ENCODE measurements at places on chromosomes 13 and 19.

DNA sequence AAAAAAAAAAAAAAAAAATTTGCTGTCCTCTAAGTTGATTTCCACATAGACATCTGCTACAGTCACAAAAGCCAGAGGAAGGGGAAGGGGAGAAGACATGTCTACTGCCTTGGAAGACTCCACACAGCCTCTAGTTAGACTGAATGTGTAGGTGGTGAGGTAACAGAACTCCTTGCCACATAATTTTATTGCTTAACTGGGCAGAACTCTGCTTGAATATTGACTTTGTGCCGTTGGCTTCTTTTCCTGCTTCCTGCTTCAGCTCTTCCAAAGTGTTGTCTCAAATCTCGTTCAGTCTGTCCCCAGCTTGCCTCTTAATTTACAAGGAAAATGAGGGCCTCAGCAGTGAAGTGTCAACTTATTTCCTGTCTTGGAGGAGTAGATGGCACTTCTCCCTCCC lies 37.1 kb downstream of the ESD start:
- DNase-seq: no peak

GRCh38 chr19:892894-893689 lies at the start of the genes MED16 and RNU6-9:
MED16 (minus strand) TSS chr19:893187; CDS start chr19:891131, 2,056 bp downstream.
RNU6-9 (plus strand) TSS chr19:893484.
- DNase-seq: peak; percentile 89

- DNase-seq: no peak
These were observed 285.2 kb downstream of the SHISA2 start for GRCh38 chr13:25766576-25766975.

DNA sequence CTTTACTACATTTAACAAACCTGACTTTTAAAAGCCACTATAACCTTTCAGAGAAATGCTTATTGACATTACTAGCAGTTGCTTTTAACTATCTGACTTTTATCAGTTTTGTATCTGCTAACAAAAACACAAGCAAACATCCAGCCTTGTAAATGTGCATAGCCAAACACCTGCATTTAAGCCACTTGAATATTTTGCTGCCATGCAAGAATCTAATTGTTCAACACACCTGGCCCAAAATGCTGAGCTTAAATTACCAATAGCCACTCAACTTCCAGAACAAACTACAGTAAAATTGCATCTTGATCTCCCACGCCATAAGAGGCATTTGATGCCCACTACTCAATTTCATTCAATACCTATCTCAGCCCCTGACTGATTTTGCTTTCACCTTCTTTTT lies 9.3 kb downstream of the ZIC5 start:
- DNase-seq: no peak

DNA sequence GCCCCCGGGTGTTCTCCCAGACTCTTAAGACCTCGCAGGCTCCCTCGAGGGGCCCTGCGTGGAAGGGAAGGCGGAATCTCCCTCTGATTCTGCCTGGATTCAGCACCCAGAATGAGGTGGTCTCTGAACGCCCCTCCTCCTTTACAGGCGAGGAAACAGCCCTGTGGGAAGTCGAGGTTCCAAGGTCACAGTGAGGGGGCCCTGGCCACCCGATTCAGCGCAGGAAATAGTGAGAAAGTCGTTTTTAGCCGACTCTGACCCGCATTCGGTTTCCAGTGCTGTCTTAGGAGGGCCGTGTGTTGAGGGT lies 1.1 kb downstream of the BSG start:
- no peak for DNase-seq

DNA sequence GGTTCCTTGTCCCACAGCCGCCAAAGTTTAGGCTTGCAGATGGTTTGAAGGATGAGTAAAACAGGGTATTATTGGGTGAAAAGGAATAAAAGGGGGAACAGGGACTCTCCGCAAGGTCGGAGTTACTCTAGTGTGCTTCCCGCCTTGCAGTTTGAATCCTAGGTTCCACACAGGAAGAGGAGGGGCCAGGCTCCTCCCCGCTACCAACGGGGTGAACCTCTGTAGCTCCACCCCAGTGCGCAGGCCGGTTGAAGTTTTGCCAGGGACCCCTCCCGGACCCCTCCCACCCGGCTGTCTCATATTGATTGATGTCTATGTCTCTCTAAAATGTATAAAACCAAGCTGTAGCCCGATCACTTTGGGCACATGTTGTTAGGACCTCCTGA lies 11.6 kb upstream of the GTF2F2 start:
- DNase-seq: peak; percentile 11

DNA sequence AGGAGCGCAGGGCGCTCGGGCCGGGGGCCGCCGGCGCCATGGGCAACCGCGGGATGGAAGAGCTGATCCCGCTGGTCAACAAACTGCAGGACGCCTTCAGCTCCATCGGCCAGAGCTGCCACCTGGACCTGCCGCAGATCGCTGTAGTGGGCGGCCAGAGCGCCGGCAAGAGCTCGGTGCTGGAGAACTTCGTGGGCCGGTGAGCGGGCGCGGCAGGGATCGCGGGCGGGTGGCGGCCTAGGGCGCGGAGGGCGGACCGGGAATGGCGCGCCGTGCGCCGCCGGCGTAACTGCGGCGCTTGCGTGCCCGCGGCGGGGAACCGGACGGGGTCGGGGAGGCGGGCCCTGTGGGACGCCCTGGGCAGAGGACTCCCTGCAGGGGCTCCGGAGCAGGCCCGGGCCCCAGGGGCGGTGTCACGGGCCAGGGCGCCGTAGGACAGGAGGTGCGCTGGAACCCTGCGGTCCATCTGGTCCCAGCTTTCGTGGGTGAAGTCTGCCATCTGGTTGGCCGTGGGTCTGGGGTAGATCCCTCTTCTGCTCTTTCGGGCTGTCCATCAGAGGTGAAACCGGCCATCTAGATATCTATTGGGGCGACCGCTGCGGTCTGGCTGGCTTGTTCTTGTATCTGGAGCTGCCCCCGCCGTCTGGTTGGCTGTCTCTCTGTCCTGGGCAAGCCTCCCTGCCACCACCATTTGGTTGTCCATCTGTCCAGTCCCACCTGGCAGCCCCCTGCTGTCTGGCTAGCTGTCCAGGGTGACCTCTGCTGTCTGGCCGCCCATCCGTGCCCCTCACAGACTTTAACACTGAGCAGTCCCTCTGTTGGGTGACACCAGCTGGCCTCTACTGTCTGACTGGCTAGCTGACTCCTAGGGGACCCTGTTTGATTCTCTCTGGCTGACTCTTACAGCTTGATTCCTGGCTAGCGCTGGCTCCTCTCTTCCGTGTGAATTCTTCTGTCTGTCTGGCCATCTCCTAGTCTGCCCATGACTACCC lies 622 bp downstream of the DNM2 start:
- DNase-seq: peak; percentile 68

DNA sequence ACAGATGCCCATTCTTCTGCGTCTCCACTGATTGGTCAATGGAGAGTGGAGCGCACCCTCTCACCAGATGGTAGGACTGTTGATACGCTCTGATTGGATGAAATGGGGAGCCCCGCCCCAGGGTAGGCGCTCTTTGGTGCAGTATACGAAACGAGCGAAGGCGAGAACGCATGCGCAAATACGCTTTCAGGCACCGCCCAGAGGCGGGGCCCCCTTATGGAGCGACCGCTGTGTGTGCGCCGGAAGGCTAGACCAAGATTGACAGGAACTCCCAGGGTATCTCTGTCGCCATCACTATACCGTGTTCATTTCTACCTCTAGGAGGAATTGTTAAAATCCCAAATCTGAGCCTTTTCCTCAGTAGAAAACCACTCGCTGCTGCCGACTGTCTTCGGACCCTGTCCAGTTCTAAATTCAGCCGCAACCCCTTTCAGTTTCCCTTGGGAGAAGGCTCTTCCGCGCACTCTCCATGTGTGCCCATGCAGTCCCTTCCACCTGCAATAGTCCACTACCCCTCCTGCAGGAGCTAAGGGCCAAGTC lies 720 bp upstream of the HNRNPL start:
- DNase-seq: peak; percentile 98

DNA sequence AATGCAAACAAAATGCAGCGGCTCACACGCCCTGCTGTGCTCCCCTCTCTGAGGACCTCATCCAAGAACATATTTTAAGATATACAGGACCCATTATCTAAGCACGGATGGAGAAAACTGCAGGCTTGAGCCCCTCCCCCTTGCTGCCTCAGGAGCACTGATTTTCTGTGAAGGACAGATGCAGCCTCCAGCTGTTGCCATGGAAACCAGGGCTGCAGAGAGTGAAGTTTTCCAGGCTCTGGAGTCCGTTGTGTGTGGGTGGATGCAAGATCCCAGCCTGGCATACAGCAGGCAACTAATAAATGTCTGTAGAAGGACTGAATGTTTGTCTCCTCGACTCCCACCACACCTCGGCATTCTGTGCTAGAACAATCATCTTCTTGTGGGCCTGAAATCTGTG lies 105.6 kb upstream of the PEG3 start:
- DNase-seq: no peak

DNA sequence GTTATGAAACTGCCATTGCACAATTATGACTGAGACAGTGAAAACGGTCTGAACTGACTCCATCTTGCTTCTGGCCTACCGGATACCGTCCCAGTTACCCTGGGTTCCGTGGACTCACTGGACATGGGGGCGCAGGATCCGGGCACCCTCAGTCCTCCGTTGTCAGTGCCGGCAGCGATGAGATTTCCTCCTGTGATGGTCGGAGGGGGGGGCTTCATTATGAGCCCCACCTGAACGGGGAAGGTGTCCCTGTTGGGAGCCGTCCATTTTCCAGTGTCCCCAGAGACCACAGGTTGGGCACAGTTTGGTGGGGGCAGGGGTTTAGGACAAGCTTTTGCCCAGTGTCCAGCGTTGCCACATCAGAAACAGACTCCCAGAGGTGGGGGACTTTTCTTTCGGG lies 23.4 kb downstream of the TMEM255B start:
- DNase-seq: no peak

GRCh38 chr13:76635232-76636230 lies 250.7 kb downstream of the KCTD12 start:
- no peak for DNase-seq

GRCh38 chr19:37999309-38000213 lies 92.6 kb downstream of the SIPA1L3 start:
- DNase-seq: no peak

- no peak for DNase-seq
These were observed 120.5 kb downstream of the STK24 start for GRCh38 chr13:98456413-98456845.

DNA sequence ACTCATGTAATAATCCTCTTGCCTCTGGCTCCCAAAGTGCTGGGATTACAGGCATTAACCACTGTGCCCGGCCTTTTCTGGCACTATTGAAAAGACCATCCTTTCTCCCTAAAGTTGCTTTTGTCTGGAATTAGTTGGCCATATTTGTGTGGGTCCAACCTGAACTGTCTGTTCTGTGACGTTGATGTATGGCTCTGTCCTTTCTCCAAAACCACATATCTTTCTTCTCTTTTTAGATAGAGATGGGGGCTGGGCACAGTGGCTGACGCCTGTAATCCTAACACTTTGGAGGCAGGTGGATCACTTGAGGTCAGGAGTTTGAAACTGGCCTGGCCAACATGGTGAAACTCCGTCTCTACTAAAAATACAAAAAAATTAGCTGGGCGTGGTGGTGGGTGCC lies 17.9 kb downstream of the DNM2 start:
- DNase-seq: no peak

DNA sequence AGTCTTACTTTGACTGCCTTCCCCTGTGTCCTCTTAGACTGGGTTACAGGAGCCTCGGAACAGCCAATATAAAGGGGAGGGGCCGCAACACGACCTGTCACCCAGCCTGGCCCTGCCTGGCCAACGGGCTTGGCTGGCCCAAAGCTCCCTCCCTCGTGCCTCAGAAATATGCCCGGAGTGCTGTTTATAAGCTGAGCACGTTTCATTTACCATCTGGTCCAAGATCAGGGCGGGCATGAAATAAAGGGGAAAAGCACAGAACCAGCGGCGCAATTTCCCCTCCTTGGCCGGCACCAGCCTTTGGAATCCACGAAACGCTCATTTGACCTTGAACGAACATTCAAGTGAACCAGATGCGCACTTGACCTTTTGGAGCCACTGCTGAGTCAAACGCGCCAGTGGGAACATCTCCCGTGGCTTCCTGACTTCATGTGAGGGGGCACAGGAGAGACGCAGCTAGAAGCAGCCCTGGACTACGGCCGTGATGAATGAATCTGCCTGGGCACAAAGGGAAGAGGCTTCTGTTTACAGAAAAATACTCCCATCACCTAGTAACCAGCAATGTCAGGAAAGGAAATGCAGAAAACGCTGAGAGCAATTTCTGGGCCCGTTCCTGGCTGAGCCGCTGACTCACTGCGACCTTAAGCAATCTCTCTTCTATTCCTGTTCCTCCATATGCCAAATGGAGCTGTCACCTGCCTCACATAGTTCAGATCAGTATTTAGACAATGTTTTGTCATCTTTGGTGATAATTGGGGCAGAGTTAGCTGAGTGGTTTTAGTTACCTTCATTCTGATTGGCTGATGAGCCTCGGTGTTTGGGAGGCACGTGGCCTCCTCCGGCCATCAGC lies 53.3 kb downstream of the RFX2 start:
- no peak for DNase-seq

- no peak for DNase-seq
These were observed 79.7 kb downstream of the ESD start for GRCh38 chr13:46717275-46717674.

- no peak for DNase-seq
These were observed 2.2 kb upstream of the KCNC3 start for GRCh38 chr19:50331221-50331993.

GRCh38 chr19:4183967-4184717 lies 1.7 kb downstream of the ANKRD24 start:
- no peak for DNase-seq

- DNase-seq: no peak
These were observed 19.8 kb downstream of the DPP9 start for GRCh38 chr19:4703671-4704316.

- DNase-seq: no peak
These were observed 3.9 kb upstream of the NCR1 start for GRCh38 chr19:54902061-54902460.

DNA sequence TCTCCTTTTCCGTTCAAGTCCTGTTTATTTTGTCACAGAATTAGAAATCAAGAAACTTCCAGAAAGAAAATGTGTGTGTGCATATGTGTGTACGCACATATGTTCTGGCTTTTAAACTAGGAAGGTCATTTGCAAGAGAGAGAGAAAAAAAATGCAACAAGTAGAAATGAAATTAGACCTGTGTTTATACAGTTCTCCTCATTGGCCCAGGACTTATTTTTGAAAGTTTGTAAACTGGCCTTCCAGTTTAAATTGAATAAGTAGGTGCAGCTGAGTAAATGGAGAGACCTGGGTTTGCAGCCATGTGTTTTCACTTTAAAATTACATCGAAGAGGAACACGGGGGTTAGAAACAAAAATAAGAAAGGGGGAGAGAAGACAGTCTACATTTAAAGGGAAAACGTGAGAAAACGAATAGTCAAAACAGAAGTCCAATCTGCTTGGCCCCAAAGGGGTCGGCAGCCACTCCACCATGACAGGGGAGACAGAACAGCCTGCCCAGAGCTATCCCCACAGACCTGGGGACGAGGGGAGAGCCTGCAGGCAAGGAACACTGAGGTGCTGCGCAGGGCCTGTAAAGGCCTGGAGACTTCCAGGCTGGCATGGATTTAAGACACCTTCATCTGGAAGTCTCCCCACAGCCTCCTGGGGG lies 216.8 kb upstream of the MAB21L1 start:
- no peak for DNase-seq

DNA sequence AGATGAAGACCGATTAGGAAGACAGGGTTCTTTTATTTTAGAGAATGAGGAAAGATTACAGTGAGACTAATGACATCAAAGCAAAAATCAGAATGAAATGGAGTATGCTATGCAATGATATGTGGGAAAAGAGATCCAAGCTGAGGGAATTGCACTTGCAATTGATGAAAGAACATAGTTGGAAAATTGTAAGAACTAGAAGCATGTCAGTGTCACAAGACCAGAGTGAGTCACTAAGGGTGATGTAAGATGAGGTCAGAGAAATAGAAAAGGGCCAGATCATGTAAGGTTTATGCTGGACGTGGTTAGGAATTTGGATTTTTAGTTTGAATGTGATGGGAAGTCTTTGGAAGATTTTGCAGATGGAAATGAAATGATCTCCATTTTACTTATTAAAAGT lies 1937.3 kb downstream of the OLFM4 start:
- no peak for DNase-seq

- no peak for DNase-seq
These were observed 1.1 kb downstream of the SLC15A1 start for GRCh38 chr13:98751367-98751782.
